ENCODE measurements at places on chromosomes 2 and 18. TPM values are rescaled to one million over a fixed set of nuclear protein-coding genes. Genes with fewer than 3 reads are reported as not detected.
A peak's percentile ranks its signal among the peaks of the same experiment; 100 is the strongest.

DNA sequence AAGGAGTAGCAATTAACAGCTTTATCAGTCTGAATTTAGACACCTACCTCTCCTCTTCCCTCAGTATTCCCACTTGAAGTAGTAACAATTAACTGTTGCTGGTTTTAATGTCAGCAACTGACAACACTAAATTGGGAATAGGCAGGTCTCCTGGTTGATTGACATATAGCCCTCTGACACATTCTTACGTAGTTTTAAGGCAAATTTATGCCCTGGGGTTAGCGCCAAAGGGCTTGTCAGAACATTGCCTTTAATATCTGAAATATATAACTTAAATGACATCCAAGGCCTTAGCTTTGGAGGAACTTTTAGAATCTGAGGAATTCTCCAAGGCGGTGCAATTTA lies 7.4 kb downstream of the ASXL3 start:
- H3K27ac ChIP-seq, result no peak overlapping the region
- no peaks in the 10 kb centered on the region for H3K4me1 ChIP-seq
- no peak overlapping the region for H3K4me3 ChIP-seq
- H3K27me3 ChIP-seq, result no peaks in the 10 kb centered on the region
- H3K36me3 ChIP-seq, result no peaks in the 10 kb centered on the region
- no peak for DNase-seq

GRCh38 chr18:58235001-58235436 lies 191.0 kb downstream of the NEDD4L start:
- H3K4me1 ChIP-seq, result peaks cover 40% of the 10 kb centered on the region
- H3K27ac ChIP-seq, result peak overlapping the region; percentile 11
- no peak overlapping the region for H3K4me3 ChIP-seq
- no peak for DNase-seq
- no peaks in the 10 kb centered on the region for H3K27me3 ChIP-seq

GRCh38 chr2:25222477-25223121 lies 54.2 kb upstream of the POMC start:
- no peaks in the 10 kb centered on the region for H3K27me3 ChIP-seq
- DNase-seq, result peak; percentile 87
- H3K4me1 ChIP-seq, result no peaks in the 10 kb centered on the region
- no peaks in the 10 kb centered on the region for H3K36me3 ChIP-seq
- no peak overlapping the region for H3K27ac ChIP-seq

- H3K36me3 ChIP-seq, result no peaks in the 10 kb centered on the region
- peaks cover 15% of the 10 kb centered on the region for H3K4me1 ChIP-seq
- no peak for DNase-seq
- H3K27me3 ChIP-seq, result no peaks in the 10 kb centered on the region
Measured at GRCh38 chr18:46050268-46050667, 21.8 kb downstream of the PSTPIP2 start.

DNA sequence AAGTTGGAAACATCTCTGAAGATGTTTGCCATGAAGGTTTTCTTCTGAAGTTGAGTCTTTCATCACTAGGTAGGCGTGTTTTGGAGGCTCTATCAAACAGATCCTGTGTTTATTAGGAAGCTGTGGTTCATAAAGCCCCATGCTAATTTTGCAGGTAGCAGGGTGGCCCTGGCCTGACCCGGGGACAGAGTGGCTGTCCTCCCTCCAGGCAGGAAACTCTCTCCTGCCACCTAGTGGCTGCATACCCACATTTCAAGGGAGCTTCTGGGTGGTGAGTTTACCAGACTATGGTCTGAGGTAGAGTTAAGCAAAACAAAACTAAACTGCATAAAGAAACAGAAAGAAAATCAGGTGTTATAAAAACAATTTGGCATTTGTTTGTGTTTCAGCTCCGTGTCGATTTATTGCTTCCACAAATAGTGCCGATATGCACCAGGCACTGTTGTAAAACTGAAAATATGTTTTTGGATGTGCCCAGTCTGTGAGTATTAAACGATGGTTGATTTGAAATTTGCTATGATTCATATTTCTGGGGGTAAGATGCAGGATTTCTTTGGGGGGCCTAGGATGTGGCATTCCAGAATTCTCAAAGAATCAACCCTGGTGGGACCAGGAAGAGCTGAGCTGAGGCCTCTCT lies 26.0 kb upstream of the IL37 start:
- peak; percentile 79 for DNase-seq
- H3K27me3 ChIP-seq, result no peaks in the 10 kb centered on the region
- no peak overlapping the region for H3K27ac ChIP-seq
- H3K36me3 ChIP-seq, result no peaks in the 10 kb centered on the region
- no peak overlapping the region for H3K4me3 ChIP-seq

DNA sequence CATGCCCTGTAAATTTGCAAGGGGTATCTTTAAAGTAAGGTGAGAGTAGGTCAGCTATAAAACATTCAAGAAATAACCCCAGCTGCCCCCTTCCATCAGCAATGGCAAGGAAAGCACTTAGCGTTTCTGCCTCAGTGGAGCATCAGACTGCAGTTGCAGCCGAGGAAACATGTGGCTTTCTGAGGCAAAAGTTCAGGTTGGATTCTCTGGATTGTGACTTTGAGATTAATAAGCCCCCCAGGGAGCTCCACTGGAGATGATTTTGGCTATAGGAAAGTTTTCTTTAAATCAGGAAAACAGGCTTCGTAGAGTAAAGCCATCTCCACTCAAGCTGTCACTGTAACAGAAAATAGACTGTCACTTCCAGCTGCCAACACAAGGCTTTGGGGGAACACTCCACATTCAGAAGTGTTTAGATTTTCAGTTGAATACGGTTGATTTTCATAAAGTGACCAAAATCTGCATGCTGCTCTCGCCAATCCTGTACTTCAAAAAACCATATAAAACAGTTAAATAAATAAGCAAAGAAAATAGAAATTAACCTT lies 15.3 kb upstream of the RIT2 start:
- H3K27ac ChIP-seq, result no peak overlapping the region
- no peaks in the 10 kb centered on the region for H3K36me3 ChIP-seq
- DNase-seq, result no peak
- H3K4me3 ChIP-seq, result no peak overlapping the region
- H3K27me3 ChIP-seq, result no peaks in the 10 kb centered on the region
- peaks cover 6% of the 10 kb centered on the region for H3K4me1 ChIP-seq

- no peak overlapping the region for H3K4me3 ChIP-seq
- H3K36me3 ChIP-seq, result no peaks in the 10 kb centered on the region
- H3K27ac ChIP-seq, result no peak overlapping the region
- H3K27me3 ChIP-seq, result no peaks in the 10 kb centered on the region
- H3K4me1 ChIP-seq, result no peaks in the 10 kb centered on the region
Measured at GRCh38 chr2:88396209-88396608, 56.3 kb downstream of the FOXI3 start.

- no peak overlapping the region for H3K4me3 ChIP-seq
- no peak overlapping the region for H3K27ac ChIP-seq
- DNase-seq, result no peak
- H3K27me3 ChIP-seq, result no peaks in the 10 kb centered on the region
- H3K36me3 ChIP-seq, result no peaks in the 10 kb centered on the region
Measured at GRCh38 chr2:58634653-58635370, 393.7 kb upstream of the FANCL start.

DNA sequence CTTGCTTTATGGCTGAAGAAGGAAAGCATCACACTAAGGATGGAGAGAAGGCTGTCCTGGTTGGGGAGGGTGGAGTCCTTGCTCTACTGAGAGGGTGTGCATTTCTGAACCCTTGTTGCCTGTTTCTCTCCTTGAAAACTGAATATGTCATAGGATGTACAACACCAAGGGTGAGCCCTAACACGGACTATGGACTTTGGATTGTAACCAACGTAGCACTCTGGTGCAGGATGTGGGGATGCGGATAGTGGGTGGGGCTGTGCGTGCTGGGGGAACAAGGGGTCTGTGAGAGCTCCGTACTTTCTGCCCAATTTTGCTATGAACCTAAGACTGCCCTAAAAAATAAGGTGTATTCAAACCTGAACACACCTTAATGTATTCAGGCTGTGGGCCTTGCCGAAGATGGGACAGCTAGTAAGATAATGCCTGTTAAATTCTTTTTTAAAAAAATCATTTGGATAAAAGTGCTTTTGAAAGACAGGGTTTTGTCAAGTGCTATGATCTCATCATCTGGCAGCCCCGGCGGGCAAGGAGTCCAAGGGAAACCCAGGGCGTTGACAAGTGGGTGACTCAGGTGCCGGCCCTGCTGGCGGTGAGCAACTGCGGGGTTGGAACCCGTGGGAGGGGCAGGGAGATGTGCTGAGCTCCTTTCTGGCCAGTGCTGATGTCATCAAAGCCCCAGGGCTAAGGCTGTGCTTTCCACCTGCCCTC lies 54.0 kb downstream of the GATA6 start:
- no peaks in the 10 kb centered on the region for H3K36me3 ChIP-seq
- H3K4me1 ChIP-seq, result no peaks in the 10 kb centered on the region
- no peak overlapping the region for H3K27ac ChIP-seq
- H3K4me3 ChIP-seq, result no peak overlapping the region
- H3K27me3 ChIP-seq, result no peaks in the 10 kb centered on the region

DNA sequence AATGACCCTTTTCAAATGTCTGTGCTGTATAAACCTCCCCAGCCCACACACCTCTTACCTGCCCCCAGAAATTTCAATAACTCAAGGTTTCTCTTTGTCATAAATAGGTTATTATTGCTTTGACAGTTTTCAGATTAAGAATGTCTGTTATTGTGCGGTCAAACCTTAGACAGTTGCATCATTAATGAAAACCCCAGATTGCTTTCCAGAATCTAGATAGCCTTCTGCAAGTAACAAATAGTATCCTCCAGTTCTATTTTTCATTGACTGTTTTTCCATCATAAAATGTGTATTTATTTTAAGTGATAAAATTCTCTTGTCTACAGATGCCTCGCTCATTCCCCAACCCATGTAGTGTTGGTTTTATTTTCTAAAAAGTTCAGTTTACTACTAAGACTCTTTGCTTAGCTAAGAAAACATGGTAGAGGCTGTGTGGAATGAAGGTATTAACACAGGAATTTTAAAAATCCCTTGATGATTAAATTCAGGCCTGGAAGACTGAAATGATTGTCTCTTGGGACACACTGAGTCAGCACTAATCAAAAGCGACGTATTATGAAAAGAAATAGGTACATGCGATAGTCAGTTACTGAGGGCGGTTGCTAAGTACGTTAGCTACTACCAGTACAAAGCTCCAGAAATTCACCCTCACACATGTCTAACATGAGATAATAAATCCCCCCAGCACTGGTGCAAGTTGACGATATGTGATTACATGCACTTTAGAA lies 38.4 kb upstream of the ITGAV start:
- no peaks in the 10 kb centered on the region for H3K4me1 ChIP-seq
- no peak overlapping the region for H3K4me3 ChIP-seq
- no peak overlapping the region for H3K27ac ChIP-seq
- no peaks in the 10 kb centered on the region for H3K27me3 ChIP-seq
- DNase-seq, result no peak
- no peaks in the 10 kb centered on the region for H3K36me3 ChIP-seq

GRCh38 chr18:36942264-36942663 lies 113.3 kb downstream of the KIAA1328 start:
- no peak overlapping the region for H3K27ac ChIP-seq
- no peaks in the 10 kb centered on the region for H3K27me3 ChIP-seq
- no peaks in the 10 kb centered on the region for H3K4me1 ChIP-seq
- H3K36me3 ChIP-seq, result no peaks in the 10 kb centered on the region

DNA sequence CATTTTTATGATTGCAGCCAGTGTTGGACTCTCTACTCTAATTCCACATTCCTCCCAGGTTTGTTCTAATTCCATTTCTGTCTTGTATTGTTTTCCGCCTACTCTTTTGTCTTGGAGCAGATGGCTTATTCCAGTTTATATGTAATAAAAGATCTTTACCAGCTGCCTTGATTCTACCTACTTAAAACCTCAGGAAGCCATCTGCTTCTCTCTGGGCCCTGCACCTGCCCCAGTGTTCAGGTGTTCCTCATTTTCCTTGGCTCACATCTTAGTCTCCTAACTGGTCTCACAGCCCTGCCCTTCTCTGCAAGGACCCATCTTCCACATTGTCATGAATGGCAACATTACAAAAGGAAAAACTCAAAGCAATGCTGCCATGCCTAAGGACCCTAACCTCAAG lies 21.0 kb upstream of the IL37 start:
- H3K27me3 ChIP-seq, result no peaks in the 10 kb centered on the region
- no peaks in the 10 kb centered on the region for H3K36me3 ChIP-seq
- H3K4me1 ChIP-seq, result no peaks in the 10 kb centered on the region
- H3K27ac ChIP-seq, result no peak overlapping the region

DNA sequence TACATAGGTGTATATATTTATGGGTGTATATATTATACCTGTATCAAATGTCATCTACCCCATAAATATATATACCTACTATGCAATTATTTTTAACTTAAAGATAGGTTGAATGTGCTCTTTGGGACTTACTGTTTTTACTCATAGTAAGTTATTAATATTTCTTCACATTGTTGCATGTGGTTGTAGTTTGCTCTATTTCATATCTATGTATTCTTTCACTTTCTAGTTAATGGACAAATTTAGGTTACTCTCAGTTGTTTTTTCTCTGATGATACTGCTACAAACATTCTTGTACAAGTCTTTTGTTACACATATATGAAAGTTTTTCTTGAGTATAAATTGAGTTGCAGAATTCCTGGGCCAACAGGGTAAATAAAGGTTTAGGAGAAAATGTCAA lies 601.8 kb upstream of the ID2 start:
- no peaks in the 10 kb centered on the region for H3K27me3 ChIP-seq
- no peak overlapping the region for H3K4me3 ChIP-seq
- DNase-seq, result no peak
- no peaks in the 10 kb centered on the region for H3K36me3 ChIP-seq

DNA sequence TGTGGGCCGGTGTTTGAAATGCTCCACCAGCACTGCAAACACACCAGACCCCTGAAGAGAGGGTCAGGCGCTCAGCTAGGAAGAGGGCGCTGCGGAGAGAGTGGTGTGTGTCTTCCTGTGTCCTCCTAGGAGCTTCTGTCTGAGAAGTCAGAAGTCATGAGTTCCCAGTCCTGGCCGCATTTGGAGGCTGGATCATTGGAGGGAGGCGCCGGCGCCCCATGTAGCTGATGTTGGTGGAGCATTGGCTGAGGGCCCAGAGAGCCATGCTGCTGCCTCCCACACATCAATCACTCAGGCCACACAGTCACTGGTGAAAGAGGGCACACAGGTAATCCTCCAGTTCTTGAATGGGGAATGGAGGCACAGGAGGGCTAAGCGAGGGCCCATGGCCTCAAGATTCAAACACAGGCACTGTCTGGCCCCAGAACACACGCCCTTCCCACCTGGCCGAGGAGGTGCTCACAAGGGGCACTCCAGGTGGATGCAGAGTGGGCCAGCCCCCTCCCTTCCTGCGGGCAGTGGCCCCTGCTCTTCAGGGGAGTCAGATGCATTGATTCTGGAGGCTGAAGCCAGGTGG lies 66.3 kb downstream of the RRM2 start:
- no peaks in the 10 kb centered on the region for H3K4me1 ChIP-seq
- H3K27ac ChIP-seq, result no peak overlapping the region
- no peaks in the 10 kb centered on the region for H3K27me3 ChIP-seq
- H3K4me3 ChIP-seq, result no peak overlapping the region

- no peaks in the 10 kb centered on the region for H3K27me3 ChIP-seq
- H3K27ac ChIP-seq, result no peak overlapping the region
- H3K36me3 ChIP-seq, result no peaks in the 10 kb centered on the region
- H3K4me1 ChIP-seq, result no peaks in the 10 kb centered on the region
- no peak overlapping the region for H3K4me3 ChIP-seq
Measured at GRCh38 chr2:72131371-72131891, 16.2 kb downstream of the CYP26B1 start.

Gene LMAN1
- polyA plus RNA-seq, result 77.4 TPM

Data from liver (tissue), 10 donors.